ENCODE measurements at places on chromosomes 5 and 9.

- DNase-seq = no peak
These were observed 16.4 kb downstream of the CSF1R start for GRCh38 chr5:150069672-150070627.

DNA sequence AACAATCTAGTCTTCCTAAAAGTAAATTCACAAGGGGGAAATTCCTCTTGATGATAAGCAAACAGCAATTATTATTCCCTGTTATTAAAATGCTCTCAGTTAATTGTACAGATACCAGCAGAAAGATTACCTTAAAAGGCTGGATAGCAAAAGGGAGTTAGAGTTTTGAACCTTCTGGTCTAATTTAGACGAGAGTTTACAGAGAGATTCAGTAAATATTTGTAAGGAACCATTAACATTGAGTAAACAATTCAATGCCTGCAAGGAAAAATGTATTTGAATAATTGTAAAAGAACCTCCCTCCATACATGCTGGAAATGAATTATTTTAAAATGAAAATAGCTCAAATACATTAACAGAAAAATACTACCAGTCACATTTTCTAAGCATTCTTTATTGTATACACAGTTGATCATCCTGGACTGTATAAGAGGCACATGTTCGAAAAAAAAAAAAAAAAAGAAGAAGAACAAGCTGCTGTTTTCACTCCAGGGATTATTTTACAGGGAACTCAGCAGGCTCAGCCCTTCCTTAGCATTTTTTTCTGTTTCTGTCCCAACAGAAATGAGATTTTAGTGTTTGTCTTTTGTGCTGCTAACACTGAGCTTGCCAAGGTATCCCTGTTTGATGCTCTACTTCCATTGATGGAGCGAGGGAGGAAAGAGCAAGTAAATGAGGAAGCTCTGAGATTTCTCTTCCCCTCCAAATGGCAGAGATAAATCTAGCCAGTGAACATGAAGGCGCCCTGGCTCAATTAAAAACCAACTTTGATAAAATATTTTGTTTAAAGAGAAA lies 141.1 kb downstream of the ENC1 start:
- DNase-seq = no peak

GRCh38 chr5:151408591-151409230 lies 38.7 kb upstream of the SLC36A1 start:
- DNase-seq = no peak

GRCh38 chr5:18113721-18114120 lies 479.5 kb downstream of the TAF11L14 start:
- DNase-seq = no peak

DNA sequence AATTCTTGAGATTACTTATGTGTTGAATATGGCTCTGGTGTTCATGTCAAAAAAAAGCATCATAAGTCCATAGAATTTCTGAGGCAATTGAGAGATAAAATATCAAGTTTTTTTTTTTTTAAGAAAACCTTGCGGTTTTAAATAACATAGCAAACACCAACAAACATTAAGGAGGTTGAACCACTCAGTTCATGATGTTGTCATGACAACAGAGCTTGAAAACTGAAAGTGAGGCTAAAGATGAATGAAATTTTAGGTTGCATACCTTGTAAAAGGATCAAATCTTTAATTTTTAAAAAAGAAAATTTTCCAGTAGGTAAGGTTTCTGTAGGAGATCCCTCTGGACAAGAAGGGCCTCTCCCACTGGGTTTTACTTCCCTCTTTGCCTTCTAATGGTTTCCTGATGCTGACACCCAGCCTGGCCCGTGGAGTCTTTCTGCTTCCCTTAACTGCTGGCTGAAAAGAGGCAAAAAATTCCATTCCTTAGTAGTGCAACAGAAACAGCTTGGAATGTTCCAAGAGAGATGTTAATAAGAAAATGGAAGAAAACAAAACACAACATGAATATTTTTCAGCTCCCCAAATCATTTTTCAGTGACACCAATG lies 60.0 kb upstream of the FER start:
- DNase-seq = no peak

- DNase-seq = no peak
These were observed 67.2 kb downstream of the IL31RA start for GRCh38 chr5:55918087-55919035.

GRCh38 chr9:104769655-104770054 lies 5.7 kb downstream of the NIPSNAP3B start:
- no peak for DNase-seq

DNA sequence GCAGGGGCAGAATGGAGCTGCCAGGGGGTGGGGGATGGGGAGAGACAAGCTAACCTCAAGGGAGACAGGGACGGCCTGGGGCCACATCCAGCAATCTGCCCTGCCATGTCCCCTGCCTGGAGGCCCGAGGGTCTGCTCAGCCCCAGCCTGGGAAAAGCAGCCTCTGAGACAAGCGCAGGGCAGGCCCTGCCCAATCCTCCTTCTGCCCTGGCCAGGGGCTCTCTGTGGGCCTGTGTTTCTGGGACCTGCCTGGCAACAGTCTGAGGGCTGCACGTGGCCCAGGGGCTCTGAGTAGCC lies 13.9 kb upstream of the QSOX2 start:
- no peak for DNase-seq

GRCh38 chr5:35487233-35488025 lies 130.2 kb upstream of the SPEF2 start:
- no peak for DNase-seq

- DNase-seq = no peak
These were observed 263.7 kb upstream of the KLF9 start for GRCh38 chr9:70678153-70678552.

DNA sequence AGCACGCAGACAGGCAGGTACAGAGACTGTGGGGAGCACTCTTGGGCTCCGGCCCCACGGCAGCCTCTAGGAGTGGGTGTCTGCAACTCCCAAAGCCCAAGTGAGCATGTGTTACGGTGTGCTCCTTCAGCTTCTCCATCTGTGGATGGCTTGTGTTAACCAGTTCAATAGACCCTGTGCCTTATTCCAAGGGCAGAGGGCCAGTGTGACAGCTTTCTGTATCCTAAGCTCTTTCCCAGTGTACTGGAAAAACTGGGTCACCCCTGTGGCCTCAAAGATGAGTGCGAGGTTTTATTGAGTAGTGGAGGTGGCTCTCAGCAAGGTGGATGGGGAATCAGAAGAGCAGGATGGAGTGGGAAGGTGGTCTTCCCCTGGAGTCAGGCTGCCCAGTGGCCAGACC lies 78.3 kb downstream of the ADAMTS16 start:
- DNase-seq = no peak

GRCh38 chr5:64453405-64453804 lies 52.4 kb upstream of the RGS7BP start:
- DNase-seq = no peak

GRCh38 chr9:137247916-137248175 lies 3.2 kb upstream of the STPG3 start:
- DNase-seq = no peak

GRCh38 chr9:69918322-69918721 lies 97.7 kb downstream of the CFAP95 start:
- DNase-seq = no peak

- peak; percentile 11 for DNase-seq
These were observed at the start of gene FBP2 for GRCh38 chr9:94593459-94594345. Gene FBP2 (minus strand): TSS chr9:94593824. CDS start chr9:94593726, 98 bp downstream.

GRCh38 chr5:93636837-93637236 lies 53.8 kb downstream of the NR2F1 start:
- DNase-seq = no peak

DNA sequence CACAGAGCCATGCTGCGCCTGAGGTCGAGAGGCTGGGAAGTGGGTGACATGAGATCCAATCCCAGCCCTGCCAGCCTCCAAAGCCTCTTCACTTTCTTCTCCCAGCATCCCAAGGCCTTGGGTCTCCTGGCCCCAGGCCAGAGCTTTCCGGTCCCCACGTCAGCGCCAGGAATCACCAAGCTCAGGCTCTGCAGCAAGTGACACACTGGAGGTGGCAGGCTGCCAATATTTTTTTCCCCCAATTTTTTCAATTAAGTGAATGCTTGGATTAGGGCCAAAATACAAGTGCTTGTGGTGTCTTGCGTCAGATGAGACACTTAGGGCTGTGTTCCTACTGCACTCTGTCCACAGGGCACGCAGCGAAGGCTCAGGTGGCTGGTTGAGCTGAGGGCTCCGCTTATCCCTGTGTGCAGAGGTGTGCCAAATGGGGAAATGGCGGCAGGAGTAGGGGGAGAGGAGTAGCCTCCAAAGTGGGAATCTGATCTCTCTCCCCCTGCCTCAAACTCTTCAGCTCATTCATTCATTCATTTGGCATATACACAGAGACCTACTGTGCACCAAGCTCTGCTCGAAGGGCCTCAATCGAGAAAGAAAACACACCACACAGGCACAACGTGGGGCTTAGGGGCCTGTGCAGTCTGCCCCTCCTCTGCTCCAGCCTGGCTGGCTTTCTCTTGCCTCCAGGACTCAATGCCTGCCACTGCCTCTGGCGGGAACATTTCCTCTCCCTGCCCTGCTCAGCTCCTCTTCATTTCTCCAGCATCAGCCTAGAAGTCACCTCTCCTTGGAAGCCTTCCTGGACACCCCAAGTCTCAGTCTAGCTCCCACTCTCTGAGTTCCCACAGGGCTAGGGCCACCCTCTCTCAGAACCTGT lies 16.6 kb downstream of the SH3PXD2B start:
- peak; percentile 95 for DNase-seq

DNA sequence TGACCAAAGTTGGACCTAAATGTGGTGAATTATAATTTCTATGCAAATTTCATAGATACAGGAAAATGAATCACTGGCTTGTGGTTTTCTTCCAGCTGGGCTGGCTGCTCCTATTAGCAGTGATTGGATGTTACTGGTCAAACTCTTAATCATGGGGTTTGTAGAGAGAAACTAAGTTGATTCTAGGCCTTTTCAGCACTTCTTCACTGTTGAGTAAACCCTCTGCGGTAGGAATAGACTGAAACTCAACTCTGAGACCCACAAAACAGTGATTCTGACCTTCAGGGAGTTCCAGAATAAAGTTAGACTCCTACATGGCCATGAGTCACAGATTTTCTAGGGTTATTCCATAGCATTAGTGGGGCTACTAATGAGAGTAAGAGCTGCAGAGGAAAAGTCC lies 47.9 kb upstream of the FKTN start:
- DNase-seq = peak; percentile 12

GRCh38 chr9:83270116-83270515 lies 207.2 kb upstream of the RASEF start:
- peak; percentile 51 for DNase-seq

DNA sequence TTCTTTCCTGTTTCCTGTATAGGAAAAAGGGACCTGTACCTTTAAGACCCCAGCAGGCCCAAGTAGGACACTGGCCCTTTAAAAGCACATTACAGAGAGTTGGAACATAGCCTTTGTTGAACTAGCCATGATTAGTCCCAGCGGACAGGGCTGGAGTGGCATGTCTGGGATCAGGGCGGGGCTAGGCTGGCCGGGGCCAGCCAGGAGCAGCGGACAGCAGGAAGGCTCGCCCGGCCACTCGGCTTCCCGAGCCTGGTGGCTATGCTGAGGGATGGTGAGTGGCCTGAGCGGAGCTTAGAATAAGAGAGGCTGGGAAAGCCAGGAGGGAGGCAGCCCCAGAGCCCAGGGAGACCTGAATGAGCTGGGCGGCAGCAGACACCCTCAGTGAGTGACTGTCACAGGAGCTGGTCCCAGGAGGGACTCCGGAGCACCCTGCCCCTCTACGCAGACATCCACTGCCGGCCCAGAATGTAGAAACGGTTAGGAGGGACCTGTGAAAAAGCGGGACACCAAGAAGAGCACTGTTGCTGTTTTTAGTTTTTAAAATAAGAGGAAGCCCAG lies 92.1 kb downstream of the DAB2IP start:
- DNase-seq = peak; percentile 90

- no peak for DNase-seq
These were observed 6.9 kb upstream of the ABCA1 start for GRCh38 chr9:104934691-104935500.

DNA sequence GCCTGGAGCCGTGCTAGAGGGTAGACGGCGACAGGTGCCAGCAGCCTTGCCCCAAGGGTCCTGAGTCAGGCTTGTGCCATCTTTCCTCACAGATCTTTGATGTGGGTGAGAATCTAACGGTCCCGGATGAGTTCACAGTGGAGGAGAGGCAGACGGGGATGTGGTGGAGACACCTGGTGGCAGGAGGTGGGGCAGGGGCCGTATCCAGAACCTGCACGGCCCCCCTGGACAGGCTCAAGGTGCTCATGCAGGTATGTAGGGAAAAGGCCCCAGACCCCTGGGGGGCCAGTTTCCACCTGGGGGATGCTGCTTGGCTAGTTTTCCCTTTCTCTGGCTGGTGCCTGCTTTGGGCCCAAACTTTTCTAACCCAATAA lies 24.0 kb downstream of the PTGES2 start:
- no peak for DNase-seq

DNA sequence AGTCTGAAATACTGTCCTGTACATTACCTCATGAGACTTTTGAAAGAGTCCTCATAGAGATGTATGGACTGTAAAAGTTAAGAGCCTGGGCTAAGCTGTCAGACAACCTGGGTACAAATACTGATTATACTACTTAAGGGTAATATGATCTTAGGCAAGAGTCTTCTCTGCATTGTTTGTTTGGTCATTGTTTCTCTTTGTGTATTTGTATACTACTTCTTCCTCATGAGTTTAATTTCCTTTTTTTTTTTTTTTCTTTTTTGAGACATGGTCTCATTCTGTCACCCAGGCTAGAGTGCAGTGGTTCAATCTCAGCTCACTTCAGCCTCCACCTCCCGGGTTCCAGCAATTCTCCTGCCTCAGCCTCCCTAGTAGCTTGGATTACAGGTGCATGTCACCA lies 2.6 kb upstream of the PFDN1 start:
- no peak for DNase-seq

- DNase-seq = no peak
These were observed 97.2 kb downstream of the SPOCK1 start for GRCh38 chr5:137401946-137402345.

- peak; percentile 37 for DNase-seq
These were observed 500 bp downstream of the URM1 start for GRCh38 chr9:128371630-128372117.

DNA sequence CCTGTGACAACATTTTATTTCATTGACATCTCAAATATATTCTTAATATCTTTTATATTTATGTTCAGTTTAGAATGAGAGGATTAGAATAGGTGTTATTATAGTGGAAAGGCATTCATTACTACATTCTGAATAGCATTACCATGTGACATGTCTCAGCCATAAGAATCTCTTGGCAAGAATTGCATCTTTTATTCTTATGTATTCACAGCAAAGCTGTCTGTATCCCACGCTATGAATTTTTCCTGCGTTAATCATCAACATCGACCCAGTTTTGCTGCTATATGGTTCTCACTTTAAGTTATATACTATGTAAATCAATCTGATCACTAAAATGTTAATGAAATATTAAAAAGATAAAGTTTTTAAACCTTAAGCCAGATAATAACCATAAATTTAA lies 248.6 kb downstream of the TMEM232 start:
- DNase-seq = no peak

GRCh38 chr5:124121198-124121597 lies 609.2 kb downstream of the CSNK1G3 start:
- no peak for DNase-seq

- peak; percentile 69 for DNase-seq
These were observed 1.2 kb downstream of the RIC1 start for GRCh38 chr9:5630081-5630507.

- no peak for DNase-seq
These were observed at the start of gene HAVCR1 for GRCh38 chr5:157059093-157059539. Gene HAVCR1 (minus strand): TSS chr5:157059116. CDS start chr5:157057943, 1,173 bp downstream.
